ENCODE measurements at places on chromosomes 5 and 9. TPM values are rescaled to one million over a fixed set of nuclear protein-coding genes. Genes with fewer than 3 reads are reported as not detected.

The RECK gene
- total RNA-seq, result 16.1 TPM

The ANKRD34B gene
- not detected for total RNA-seq

- no peak for DNase-seq
Observed at GRCh38 chr5:146173597-146173996, 8.9 kb downstream of the LARS1 start.

- DNase-seq, result no peak
Observed at GRCh38 chr9:135590486-135591079, 29.0 kb downstream of the PAEP start.

DNA sequence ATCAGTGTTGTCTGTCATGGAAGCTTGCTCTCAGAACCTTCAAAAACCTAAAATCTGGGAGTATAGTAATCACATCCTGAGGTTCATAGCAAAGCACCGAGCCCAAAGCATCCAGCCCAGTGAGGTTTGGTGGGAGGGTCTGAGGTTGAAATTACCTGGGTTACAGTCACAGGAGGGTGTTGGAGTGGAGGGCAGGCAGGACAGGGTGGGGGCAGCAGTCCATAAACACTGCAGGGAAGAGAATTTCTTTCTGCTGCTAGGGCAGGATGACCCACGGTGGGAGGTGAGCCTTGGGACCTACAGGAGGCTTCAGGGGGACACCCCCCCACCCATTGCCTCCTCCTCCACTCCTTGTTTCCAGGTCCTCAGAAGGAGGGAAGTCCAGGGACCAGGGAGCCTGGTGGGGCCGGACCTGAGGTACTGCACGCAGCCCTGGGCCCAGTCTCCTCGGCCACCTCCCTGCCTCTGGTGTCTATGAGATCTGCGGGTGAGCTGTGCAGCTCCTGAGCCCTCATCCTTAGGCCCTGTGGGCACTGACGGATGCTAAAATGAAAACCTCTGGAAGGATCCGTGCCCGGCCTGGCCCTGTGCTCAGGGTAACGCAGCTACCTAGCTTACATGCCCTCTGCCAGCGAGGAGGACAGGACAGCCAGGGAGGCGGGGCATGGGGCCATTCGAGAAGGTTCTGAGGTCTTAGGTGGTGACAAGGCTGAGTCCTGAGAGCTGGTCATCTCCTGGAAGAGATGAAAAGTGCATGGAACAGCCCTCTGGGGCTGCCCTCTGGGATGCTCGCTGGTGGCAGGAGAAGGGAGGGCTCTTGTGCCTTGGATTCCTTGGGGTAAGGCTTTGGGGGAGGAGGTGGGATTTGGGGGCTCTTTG, 1.8 kb upstream of the ADCY2 start:
- DNase-seq, result no peak

Measured in sigmoid colon (tissue), 7 donors.